ENCODE measurements at places on chromosomes 7 and 10. TPM values are rescaled to one million over a fixed set of nuclear protein-coding genes. Genes with fewer than 3 reads are reported as not detected.

- DNase-seq = no peak
Measured at GRCh38 chr7:49803812-49804211, 30.4 kb downstream of the VWC2 start.

DNA sequence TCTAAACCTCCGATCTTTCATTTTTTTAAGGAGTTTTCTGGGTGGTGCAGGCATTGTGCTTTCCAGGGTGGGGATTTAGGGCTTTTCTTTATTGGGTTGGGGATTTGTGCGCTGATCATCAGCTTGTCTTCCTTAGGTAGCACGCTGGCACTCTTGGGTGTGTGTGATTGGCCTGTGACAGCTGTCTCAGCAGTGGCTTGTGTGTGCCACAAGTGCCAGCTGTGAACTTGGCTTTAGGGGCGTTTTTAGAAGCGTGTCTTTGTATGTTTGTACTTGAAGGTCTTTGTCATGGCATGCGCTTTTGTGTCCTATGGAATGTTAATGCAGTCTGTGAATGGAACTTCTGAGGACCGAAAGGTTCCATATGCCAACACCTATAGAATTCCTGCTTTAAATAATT is 788 bp downstream of the AKAP9 start:
- DNase-seq = peak; percentile 45

Gene TMEM213
- total RNA-seq = not detected

Gene GPC2
- 2.8 TPM for total RNA-seq

DNA sequence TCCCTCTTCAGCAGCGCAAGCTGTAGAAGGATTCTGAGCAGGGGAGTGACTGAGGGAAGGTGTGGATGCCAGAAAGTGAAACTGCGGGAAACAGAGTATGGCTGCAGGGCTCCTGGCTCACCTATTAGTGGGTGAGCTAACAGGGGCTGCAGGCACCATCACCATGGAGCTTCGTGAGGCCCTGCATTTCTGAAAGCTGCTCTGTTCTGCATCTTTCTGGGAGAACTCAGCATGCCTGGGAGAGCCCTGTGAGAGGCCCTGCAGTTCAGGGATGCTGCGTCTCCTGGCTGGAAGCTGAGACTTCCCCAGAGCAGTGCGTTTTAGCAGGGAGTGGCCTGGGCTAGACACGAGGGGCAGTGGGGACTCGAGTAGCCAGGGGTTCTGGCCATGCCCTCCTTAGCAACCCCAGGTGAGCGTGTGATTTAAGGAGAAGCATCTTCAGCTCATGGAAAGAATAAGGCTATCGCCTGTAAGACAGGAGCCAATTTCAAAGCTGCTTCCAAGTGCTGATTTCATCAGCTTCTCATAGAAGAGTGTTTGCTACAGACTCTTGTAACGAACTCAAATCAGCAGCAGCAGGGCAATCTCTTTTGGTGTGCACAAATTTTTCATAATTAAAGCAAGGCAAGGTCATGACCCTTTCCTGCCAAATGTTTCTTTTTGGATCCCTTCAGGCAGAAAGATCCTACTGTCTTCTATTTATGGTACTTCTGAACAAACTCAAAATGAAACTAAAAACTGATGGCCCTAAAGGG is 293.6 kb upstream of the ZNF32 start:
- DNase-seq = no peak

GRCh38 chr10:123807444-123808035 is 84.1 kb downstream of the CPXM2 start:
- DNase-seq = no peak

- peak; percentile 38 for DNase-seq
Measured at GRCh38 chr7:47953822-47954221, 5.6 kb upstream of the PKD1L1 start.

DNA sequence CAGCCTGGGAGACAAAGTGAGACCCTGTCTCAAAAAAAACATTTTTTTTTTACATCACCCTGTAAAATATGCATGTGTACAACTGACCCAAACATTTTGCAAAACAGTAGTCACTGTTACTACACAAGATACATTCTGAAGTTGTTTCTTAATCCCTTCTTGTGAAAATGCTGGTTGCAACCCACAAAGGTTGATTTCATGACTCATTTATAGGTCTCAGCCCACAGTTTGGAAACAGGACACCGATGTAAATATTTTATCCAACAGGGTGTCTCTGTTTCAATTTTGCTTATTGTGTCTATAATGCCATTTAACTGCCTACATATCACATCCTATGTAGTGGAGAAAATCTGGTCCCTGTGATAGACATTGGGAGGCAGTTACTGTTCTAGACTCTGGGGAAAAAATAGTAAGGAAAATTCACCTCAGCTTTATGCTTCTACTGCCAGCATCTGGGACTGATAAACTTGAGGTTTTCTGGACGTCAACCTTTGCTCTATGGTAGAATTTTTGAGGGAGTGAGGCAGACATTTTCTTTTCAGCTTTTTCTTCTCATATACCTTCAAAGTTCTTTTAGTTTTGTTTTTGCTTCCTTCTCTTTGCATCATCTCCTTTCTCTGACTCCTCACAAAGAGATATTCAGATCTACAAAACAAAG is 1.6 kb upstream of the RAB19 start:
- peak; percentile 76 for DNase-seq

GRCh38 chr10:110533149-110533548 is 34.3 kb upstream of the SMC3 start:
- DNase-seq = no peak

Gene NPFFR1
- not detected for total RNA-seq

Gene PLEKHS1
- 1.0 TPM for total RNA-seq

Gene ACTA2
- total RNA-seq = 99.1 TPM

Gene MYH16
- total RNA-seq = 0.34 TPM
